Stimulated activated CD4-positive, alpha-beta T cell treated with anti-CD3 and anti-CD28 coated beads, Interleukin-4, amount 100 ng/mL, for 48 hours (primary cell): ENCODE measurements at places on chromosomes 2 and 18.

DNA sequence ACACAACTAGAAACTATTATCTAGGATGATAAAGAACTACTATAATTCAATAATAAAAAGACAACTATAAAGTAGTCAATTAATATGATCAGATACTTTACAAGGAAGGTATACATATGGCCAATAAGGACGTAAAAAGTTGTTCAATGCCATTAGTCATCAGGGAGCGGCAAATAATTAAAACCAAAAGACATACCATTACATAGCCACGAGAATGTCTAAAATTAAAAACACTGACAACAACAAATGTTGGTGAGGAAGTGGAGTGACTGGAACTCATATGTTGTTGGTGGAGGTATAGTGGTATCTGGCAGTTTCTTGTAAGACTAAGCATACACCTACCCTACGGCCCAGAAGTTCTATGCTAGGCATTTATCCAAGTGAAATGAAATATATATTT, 152.4 kb downstream of the MTCL1 start:
- DNase-seq = no peak

- no peak for DNase-seq
These were observed 7.9 kb downstream of the ALPP start for GRCh38 chr2:232386490-232386739.

- DNase-seq = no peak
These were observed 3.7 kb upstream of the MTCL1 start for GRCh38 chr18:8701546-8702118.

- DNase-seq = no peak
These were observed 734.8 kb upstream of the REG3G start for GRCh38 chr2:78290581-78291214.

DNA sequence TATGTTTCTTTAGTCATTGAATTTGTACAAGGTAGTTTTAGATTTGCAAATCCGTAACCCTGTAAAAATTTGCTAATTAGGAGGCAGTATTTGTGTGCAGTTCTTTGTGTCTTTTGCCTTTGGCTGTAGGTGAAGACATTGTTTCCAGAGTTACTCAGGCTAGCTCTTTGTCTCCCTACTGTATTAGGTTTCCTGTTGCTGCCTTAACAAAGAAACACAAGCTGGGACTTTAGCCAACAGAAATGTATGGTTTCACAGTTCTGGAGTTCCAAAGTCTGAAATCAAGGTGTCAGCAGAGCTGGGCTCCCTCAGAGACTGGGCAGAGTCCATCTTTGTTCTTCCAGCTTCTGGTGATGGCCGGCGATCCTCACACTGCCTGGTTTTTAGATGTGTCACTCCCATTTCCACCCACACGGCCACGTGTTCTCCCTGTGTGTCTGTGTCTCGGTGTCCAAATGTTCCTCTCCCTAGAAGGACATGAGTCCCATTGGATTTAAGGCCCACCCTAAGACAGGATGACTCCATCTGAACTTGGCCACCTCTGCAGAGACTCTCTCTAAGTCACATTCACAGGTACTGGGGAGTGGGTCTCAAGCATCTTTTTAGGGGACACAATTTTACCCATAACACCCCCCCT, 309.7 kb downstream of the GALR1 start:
- no peak for DNase-seq

- no peak for DNase-seq
These were observed 56.1 kb upstream of the PEX13 start for GRCh38 chr2:60961457-60961856.

DNA sequence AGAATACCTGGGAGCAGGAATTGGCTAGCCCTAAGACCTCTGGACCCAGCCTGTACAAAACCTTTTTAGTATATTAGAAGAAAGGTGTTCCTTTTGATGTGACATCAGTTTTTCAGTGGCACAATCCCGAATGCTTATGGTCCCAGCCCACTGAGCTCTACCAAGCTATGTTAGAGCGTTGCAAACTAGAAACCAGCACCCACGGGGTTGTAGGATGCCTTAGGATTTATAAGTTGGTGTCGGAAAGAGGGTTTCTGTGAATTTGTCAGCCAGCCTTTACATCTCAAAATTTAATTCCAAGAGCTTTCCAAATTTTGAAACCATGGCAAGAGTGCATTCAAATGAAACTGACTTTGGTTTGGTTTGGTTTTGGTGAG, 499 bp upstream of the LMAN1 start:
- no peak for DNase-seq

DNA sequence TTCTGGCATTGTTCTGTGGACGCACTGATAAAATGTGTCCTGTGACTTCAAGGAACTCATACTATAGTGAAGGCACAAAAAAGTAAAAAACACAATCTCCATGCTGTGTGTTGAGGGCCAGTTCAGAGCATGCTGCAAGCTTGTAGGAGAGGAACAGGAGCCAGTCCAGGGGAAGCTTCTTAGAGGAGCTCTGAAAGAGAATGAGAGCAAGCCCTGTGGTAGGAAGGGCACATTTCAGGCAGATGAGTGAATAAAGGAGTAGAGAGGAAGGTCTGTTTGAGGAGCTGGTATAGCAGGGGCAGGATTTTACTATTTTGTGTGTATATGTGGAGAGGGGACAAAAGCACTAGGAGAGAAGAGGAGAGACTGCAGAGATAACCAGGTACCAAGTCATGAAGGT, 478.3 kb downstream of the ZEB2 start:
- no peak for DNase-seq

- DNase-seq = no peak
These were observed 26.0 kb downstream of the SOS1 start for GRCh38 chr2:39094717-39095363.

- no peak for DNase-seq
These were observed 67.5 kb downstream of the EMILIN2 start for GRCh38 chr18:2914185-2914880.

DNA sequence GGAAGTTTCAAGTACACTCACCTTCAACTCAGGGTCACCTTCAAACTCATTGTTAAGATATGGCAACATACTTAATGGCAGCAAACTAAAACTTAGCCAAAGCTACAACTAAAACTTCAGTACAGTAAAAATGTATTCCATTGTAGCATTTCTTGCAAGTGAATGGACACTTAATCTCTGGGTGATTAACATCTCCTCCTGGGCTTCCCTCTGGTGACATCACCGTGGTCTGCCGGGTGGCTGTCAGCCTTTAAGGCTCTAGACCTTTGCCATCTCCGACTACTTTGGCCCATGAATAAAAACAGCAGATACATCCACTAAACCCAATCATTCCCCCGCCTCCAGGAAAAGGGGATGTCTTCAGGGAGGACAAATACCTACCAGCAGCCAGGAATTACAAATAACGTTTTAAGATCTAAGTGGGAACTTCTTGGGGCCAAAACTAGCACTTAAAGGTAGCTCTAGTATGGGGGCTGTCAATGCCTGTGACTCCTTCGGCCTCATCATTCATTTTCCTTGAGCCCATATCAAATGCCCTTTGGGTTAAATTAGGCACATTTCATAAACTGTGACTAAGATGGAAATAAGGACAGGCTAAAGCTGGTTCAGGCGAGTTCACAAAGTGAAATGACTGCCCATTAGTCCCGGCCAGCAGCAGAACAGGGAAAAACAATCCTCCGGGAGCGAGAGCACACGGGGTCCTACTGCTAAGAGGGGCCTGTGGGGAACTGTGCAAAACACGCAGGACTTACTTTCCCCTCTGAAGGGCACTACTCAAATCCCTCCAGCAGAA, 1.1 kb downstream of the TFCP2L1 start:
- DNase-seq = no peak

- DNase-seq = no peak
These were observed 28.1 kb upstream of the MYCN start for GRCh38 chr2:15912203-15912602.

- no peak for DNase-seq
These were observed 36.2 kb downstream of the CCDC178 start for GRCh38 chr18:33404244-33404873.

- DNase-seq = no peak
These were observed 45.8 kb upstream of the OTOF start for GRCh38 chr2:26523750-26524149.

DNA sequence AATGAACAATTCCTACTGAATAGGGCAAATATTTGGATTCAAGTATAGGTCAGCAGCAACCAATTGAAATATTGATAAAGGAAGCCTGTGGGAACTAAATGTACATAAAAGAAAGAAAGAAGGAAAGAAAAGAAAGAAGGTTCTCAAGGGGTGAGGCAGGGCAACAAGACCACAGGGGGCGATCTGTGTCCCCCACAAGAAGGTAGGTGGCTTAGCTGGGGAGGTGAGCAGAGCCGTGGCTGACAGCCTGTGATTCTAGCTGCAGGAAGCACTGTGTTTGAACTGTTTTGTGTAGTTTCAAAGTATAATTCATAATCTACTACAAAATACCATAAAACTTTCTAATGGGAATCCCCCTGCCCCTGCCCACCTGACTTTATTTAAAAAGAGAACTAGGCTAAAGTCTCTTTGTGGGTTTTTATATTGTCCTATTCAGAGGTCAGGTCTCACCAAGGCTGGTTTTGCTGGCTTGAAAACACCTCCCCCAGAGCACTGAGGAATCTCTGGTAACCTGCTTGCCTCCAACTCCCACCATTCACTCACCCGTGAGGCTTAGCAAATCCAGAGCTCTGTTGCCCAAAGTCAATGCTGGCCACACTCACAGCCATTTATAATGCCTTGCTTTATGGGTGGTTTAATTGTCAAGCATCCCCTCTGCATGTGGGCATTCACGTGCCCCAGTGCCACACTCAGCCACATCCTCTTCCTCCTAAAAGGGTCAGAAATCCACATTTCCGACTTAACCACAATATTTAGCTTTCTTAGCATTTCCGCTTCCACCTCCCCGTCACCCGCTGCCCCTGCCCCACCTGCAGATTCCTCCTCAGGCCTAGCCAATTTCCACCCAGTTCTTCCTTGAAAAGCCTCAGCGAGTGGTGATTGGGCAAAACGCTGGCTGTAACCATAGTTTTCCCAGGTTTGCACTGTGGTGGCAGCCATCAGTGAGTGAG, 36.4 kb upstream of the LMAN1 start:
- DNase-seq = no peak

GRCh38 chr18:26458526-26459232, 89.7 kb downstream of the KCTD1 start:
- no peak for DNase-seq

GRCh38 chr2:109436610-109437225, 177.0 kb downstream of the SEPTIN10 start:
- DNase-seq = no peak
